Fibroblast of villous mesenchyme (primary cell): ENCODE measurements at places on chromosomes 6 and 20.

- DNase-seq, result no peak
These were observed 214.8 kb upstream of the GRIK2 start for GRCh38 chr6:101178748-101179147.

GRCh38 chr6:114465511-114465910 is 122.7 kb upstream of the HS3ST5 start:
- no peak for DNase-seq

- DNase-seq, result no peak
These were observed 1059.5 kb upstream of the FLRT3 start for GRCh38 chr20:15396900-15397299.

GRCh38 chr20:60088236-60088635 is 130.0 kb downstream of the CDH26 start:
- DNase-seq, result no peak
